Liver (tissue), 10 donors: ENCODE measurements at places on chromosomes 6 and 20.

GRCh38 chr20:38867062-38867359 is 59.2 kb upstream of the FAM83D start:
- no peak for DNase-seq

GRCh38 chr6:157244175-157244574 is 79.1 kb downstream of the TMEM242 start:
- DNase-seq: no peak

- DNase-seq: no peak
Observed at GRCh38 chr6:138885156-138885819, 89.4 kb downstream of the ECT2L start.

- peak; percentile 97 for DNase-seq
Observed at GRCh38 chr20:45910670-45911485, 1.1 kb downstream of the PLTP start.

GRCh38 chr6:10190042-10190441 is 224.8 kb downstream of the TFAP2A start:
- no peak for DNase-seq

GRCh38 chr6:91141346-91141745 is 554.5 kb upstream of the MAP3K7 start:
- no peak for DNase-seq

DNA sequence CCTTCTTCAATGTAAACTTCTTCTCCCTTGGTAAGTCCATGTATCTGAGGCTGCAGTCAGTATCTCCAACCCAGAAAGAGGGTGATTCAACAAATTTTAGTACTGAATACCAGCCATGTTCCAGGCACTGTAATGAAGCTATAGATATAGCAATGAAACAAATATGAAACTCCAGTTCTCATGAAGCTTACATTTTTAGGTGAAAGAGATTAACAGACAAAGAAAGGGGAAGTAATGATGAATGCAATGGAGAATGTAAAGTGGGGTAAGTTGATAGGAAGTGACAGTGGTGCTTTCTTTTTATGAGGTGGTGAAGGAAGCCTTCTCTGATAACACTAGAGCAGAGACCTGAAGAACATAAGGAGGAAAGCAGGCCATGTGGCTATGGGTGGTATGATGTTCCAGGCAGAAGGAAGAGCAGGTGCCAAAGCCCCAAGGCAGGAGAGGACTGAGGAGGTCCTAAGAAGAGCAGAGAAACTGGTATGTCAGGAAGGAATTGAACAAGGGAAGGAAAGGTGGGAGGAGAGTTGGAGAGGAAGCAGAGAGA is 143.6 kb downstream of the TFAP2B start:
- no peak for DNase-seq

- DNase-seq: no peak
Observed at GRCh38 chr6:79650950-79651349, 19.8 kb downstream of the SH3BGRL2 start.

- DNase-seq: no peak
Observed at GRCh38 chr6:137320271-137320670, 101.1 kb upstream of the IFNGR1 start.

- no peak for DNase-seq
Observed at GRCh38 chr6:138227316-138227781, 9.1 kb upstream of the PBOV1 start.

DNA sequence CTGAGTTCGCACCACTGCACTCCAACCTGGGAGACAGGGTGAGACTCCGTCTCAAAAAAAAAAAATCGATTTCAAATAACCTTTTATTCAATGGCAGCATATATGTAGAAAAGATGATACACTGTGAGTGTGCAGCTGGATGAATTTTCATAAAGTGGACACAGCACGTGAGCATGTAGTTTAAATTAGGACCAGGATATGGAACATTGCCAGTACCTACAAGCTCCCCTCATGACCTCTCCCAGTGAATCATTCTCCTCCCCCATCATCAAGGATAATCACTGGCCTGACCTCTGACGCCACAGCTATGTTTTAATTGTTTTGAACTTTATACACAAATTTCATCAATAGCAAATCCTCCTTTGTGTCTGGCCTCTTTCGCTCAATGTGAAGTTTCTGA is 53.8 kb upstream of the HDAC2 start:
- DNase-seq: no peak

GRCh38 chr6:70673054-70673453 is 5.4 kb downstream of the SMAP1 start:
- no peak for DNase-seq

DNA sequence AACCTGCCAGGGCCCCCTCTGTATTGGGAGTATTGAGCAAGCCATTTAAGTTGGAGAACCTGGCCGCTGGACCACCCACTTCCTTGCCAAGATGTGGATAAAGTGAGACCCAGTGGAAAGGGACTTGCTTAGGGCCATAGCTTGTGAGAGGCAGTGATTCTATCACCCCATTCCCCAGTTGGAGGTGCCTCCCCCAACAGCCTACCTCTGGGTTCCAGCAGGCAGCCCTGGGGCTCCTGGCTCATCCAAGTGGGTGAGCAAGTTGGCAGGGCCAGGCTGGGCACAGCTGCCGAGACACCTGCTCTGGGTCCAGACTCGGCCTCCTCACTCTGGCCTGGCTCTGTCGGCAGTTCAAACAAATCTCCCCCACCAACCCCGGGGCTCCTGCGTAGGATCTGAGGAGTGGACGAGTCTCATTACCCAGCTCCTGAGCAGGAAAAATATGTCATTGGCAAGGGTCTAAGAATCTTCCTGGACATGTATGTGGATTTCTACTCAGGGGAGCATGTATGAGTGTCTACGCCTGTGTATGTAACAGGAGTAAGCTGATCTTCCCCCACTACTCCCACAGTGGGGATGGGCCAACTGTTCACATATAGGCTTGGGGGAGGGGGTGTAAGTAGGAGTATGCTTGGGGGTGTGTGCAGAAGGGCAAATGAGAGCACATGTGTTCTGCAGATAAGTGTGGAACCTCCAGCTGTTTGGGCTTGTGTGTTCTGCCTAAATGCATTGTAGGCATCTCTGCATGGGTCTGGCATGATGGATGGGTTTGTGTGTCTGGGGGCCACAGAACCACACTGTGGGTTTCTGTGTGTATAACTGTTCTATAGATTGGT is 1.9 kb downstream of the ID1 start:
- no peak for DNase-seq

DNA sequence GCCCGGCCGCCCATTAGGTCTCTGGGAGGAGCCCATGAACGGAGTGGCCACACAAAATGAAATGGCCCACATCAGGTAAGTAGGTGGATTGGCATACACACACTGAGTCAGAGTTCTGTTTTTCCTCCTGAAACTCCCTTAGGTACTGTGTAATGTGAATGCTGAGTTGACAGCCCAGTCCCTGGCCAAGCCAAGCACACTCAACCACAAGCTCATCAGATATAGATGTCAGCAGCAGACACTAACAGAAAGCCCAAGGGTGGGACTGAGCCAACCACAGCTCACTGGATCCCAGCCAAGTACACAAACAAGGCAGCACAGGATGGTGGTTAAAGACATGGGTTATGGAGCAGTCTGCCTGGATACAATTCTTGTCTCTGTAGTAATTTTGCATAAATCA is 403.4 kb downstream of the GJA1 start:
- no peak for DNase-seq

DNA sequence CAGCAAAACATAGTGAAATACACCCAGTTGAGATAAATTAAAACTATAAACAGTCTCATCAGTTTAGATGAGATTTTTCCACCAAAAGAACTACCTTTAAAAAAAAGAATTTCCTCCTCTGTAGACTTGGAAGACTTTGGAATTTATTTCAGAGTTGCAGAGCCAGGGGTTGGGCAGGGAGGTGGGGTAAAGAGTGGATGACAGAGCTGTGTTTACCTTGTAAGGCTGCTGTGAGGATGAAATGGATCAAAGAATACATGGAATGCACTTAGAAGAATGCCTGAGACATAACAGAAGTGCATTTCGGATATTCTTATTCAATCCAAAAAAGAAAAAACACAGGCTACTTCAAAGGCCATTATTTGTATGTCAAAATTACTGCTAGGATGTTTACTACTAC is 6.4 kb upstream of the LY86 start:
- no peak for DNase-seq

GRCh38 chr20:48921883-48922820 is 641 bp downstream of the ARFGEF2 start:
- no peak for DNase-seq

- DNase-seq: no peak
Observed at GRCh38 chr6:7512320-7512719, 29.2 kb upstream of the DSP start.

GRCh38 chr20:56380375-56380774 is 11.6 kb downstream of the AURKA start:
- no peak for DNase-seq

DNA sequence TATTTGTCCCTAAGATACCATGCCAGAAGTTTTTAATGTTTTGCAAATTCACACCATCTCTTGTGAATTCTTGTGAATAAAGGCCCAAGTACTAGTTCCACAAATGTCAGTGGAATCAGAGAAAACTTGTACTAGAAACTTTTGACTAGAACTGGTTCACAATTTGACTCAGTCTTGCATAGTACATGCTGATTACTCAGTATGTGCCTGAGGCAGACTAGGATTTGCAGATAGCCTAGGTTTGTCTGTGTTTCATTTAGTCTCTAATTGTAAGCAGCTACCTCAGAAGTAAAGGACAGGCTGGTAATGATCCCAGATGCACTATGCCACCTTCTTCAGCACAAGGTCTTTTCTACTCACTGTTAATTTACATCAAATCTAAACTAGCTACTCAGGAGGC is 34.2 kb upstream of the GSTA4 start:
- no peak for DNase-seq

GRCh38 chr6:87431263-87431662 is 23.5 kb downstream of the CFAP206 start:
- no peak for DNase-seq

DNA sequence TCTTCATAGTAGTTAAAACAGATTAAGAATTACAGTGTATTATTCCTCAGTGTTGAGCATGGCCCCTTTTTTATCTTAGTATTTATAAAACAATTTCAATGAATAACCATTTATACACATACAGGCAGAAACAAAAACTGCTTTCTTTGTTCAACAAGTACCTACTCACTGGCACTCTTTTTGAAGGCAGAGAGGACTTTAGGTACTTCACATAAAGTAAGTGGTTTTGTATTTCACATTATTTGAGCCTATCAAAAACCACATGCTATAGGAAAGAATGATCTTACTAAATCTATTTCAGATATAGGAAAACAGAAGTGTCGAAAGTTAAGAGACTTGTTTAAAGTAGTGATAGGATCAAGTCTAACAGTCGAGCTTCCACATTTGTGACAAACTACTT is 73.8 kb downstream of the PRKN start:
- DNase-seq: no peak
